Amniotic stem cell (primary cell): ENCODE measurements at places on chromosomes 5 and 9.

DNA sequence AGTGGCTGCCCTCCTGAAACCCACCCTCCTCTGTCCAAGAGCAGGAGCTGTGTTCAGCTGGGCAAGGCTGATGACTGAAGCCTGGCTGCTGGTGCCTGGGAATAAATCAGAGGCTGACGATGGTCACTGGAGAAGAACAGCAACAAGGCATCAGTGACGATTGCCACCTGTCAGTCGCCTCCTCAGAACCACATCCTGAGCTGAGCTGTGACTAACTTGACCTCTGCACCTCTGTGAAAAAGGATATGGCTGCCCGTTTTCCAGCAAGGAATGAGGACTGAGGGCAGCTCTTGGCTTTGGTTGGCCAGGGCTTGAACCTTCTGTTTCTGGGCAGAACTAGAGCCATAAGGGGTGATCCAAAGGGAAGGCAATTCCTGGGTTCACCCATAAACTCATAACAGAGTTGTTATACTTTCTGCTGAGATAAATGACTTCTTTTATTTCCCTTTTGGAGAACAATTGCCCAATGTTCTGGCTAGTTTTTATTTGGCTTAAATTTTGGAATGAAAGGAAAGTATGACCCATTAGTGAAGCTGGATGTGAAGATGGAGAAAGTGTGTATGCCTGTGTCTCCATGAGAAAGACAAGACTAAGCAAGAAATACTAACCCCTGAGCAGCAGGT, 40.1 kb downstream of the TRIP13 start:
- no peak for DNase-seq

DNA sequence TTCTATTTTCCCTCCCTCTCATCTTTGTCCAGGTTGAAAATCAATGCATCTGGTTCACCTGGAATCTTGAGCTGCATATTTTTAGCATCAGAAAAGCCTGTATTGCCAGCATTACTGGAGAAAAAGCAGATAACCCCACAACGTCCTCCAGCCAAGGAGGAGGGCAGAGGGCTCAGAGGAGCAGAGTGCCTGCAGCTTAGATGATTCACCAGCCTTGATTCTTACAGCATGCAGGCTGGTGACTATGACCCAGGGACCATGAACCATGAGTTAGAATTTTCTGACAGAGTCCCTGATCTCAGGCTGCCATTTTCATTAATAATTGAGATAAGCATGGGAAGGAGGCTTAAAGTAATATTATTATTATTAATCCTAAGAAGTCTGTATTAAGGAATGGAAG, 278.2 kb downstream of the BRINP1 start:
- DNase-seq = no peak

- DNase-seq = no peak
These were observed 6.6 kb upstream of the RNF20 start for GRCh38 chr9:101527066-101527465.

DNA sequence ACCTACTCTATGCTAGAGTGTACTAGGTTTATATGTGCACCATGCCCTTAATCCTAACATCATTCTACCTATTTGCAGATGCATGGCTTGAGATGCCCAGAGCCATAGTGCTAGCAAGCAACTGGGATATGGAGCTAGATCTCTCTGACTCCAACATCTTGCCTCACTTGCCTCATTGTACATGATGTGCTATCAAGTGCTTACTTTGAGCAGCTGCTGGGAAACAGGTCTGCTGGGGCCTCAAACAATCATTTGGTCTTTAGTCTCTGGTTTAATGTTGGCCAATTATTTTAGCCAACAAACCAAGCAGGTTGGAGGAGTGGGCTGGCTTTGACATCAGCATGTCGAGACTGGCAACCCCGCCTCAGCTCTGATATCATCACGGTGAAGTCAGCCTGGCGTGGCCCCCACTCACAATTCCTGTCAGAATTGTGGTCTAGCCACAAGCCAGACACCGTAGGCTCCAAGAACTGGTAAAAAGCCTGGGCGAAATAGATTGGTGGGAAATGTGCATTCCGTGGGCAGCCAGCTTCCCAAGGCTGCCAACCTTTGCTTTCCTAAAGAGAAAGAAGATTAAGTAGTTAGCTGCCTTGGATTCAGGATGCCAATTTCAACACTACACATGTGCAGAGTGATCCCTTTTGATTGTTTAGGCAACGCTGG, 21.1 kb upstream of the GAS1 start:
- no peak for DNase-seq

DNA sequence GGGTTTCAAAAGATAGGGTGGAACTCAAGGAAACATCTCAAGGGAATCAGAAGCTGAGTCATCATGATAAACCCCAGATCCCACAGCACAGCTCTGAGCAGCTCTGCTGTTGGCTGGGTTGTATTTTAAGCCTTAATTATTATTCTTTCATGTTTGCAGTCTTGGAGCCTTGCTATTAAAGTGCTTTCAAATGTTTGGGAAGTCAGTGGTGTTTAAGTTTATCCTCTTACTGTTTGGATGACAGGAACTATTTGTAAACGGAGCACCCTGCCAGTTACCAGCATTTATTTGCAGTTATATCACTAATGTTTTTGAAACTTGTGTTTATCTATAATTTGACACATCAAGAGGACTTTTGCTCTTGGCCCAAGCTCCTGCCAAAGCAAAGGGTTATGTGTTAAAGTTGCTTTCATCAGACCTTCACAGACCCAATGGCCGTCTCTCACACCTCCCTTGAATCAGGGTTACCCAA, 141.1 kb upstream of the SPDL1 start:
- no peak for DNase-seq

DNA sequence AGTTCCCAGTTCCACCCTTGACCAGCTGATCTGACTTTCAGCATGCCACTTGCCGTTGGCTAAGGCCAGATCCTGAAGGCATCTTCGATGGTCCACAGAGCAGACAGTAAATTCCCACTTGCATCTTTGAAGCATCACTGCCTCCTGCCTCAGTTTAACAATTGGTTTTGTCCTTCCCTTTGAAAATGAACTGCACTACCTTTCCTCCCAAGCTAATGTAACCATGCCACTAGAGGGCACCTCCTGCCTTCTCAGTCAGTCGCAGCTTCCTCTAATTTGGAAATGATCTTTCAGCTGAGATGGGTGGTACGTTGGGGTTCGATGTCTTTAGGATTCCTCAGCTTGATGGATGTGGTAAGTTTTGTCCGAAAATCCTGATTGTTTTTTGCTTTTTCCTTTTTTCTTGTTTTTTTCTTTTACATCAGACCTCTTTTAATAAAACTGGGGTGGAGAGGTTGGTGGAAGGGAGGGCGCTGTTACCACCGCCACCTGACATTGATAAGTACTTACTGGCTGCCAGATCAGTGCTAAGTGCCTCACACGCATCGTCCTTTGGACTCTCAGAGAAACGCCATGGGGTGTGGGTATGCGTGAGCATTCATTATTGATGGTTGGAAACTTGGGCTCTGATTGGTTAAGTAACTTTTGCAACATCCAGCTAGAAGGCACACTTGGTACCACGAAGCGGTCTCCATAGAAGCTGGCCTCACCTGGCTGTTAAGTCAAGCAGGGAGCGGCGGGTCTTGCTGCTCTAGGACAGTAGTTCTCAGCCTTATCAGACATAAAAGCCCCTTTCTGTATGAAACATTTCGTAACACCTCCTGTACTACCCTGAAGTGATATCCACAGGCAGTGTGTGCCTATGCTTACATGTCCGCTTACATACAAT, 16.9 kb downstream of the PTTG1 start:
- DNase-seq = peak; percentile 57

DNA sequence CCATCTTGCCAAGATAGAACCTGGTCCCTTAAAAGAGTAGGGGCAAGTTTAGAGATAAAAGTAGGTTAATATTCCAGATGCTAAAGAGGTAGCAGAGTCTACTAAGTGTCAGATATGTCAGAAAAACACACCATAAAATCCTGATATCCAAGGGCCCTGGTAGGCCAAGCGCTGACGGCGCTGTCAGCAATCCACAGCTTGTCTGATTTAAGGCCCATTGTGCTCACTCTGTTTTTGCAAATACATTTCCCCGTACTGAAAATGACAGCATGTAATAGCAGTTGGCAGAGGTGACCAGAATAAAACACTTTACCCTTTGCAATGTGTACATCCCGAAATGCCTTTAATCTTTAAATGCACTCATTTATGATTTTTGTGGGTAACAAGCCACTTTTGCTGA, 9.9 kb upstream of the NUDT12 start:
- DNase-seq = no peak
